Bladder microvascular endothelial cell (primary cell): ENCODE measurements at places on chromosomes 2 and 18. TPM values are rescaled to one million over a fixed set of nuclear protein-coding genes. Genes with fewer than 3 reads are reported as not detected.

PPP1R1C gene
- 0.25 and 0.97 TPM in 2 replicates for total RNA-seq

RAB17 gene
- total RNA-seq = 0.97 and 6.8 TPM in 2 replicates

SLC5A7 gene
- total RNA-seq = not detected in 2 replicates

TDRD15 gene
- total RNA-seq = not detected in 2 replicates

GPR39 gene
- 0.31 TPM in 1 of 2 replicates, not detected in the other for total RNA-seq

DSG4 gene
- not detected in 2 replicates for total RNA-seq

CNGA3 gene
- total RNA-seq = not detected in 2 replicates

RTP5 gene
- not detected in 2 replicates for total RNA-seq

TWIST2 gene
- total RNA-seq = 0.13 and 0.16 TPM in 2 replicates

BOLA3 gene
- 17.4 and 19.9 TPM in 2 replicates for total RNA-seq

G6PC2 gene
- not detected in 2 replicates for total RNA-seq

DAPL1 gene
- not detected in 2 replicates for total RNA-seq

KCTD1 gene
- total RNA-seq = 5.8 and 8.7 TPM in 2 replicates

CCDC148 gene
- 0.44 and 0.65 TPM in 2 replicates for total RNA-seq

NEU2 gene
- not detected in 2 replicates for total RNA-seq

INHA gene
- not detected in 2 replicates for total RNA-seq

MCFD2 gene
- 75.8 and 177 TPM in 2 replicates for total RNA-seq

ARPC2 gene
- total RNA-seq = 297 and 314 TPM in 2 replicates

TUBB8B gene
- not detected in 2 replicates for total RNA-seq

CDK15 gene
- not detected in 2 replicates for total RNA-seq

TSPYL6 gene
- not detected in 2 replicates for total RNA-seq

GALNT14 gene
- total RNA-seq = 0.13 and 0.32 TPM in 2 replicates

CHRNA1 gene
- 0.16 and 6.0 TPM in 2 replicates for total RNA-seq

PTRHD1 gene
- 26.3 and 37.2 TPM in 2 replicates for total RNA-seq

IL18R1 gene
- total RNA-seq = 0.65 and 0.82 TPM in 2 replicates

COLEC11 gene
- total RNA-seq = 0.16 and 0.57 TPM in 2 replicates

BOK gene
- 34.8 and 102 TPM in 2 replicates for total RNA-seq

ARHGAP25 gene
- total RNA-seq = 10.4 and 11.7 TPM in 2 replicates

CAPG gene
- total RNA-seq = 28.0 and 102 TPM in 2 replicates

COPS9 gene
- 95.6 and 197 TPM in 2 replicates for total RNA-seq

FLACC1 gene
- total RNA-seq = 0.49 and 1.3 TPM in 2 replicates

MEP1B gene
- 0.25 TPM in 1 of 2 replicates, not detected in the other for total RNA-seq

DCDC2C gene
- total RNA-seq = 0.19 TPM in 1 of 2 replicates, not detected in the other

KIAA2012 gene
- total RNA-seq = not detected in 2 replicates

TUBA4B gene
- total RNA-seq = not detected in 2 replicates

TMEM200C gene
- total RNA-seq = not detected in 2 replicates
